ENCODE measurements at places on chromosomes 11 and 22.

DNA sequence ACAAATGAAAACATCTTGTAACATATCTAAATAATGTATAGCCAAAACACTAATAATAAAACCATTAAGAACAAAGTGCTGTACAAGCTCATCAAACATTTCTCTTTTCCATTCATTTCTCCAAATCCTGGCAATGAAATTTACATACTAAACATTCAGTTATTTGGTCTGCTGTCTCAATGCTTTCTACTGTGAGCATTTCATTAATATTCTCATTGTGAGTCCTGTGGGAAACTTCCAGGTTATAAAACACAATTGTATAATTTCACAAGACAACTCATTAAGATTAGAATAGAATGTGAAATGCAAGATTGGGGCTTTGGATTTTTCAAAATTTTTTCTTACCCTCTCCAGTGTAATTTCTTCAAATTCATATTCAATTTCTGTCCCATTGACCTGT, 876.9 kb upstream of the CCDC90B start:
- DNase-seq, result no peak

- DNase-seq, result no peak
Measured at GRCh38 chr11:79397252-79397651, 43.6 kb downstream of the TENM4 start.

GRCh38 chr11:73359930-73360742, 16.1 kb upstream of the RELT start:
- peak; percentile 59 for DNase-seq

- DNase-seq, result no peak
Measured at GRCh38 chr11:61010466-61011228, 39.2 kb downstream of the CD6 start.

- no peak for DNase-seq
Measured at GRCh38 chr11:86346513-86346912, 28.2 kb upstream of the CCDC81 start.

Measured in OCI-LY7 (cell line).